ENCODE measurements at places on chromosomes 2 and 18. TPM values are rescaled to one million over a fixed set of nuclear protein-coding genes. Genes with fewer than 3 reads are reported as not detected.
A peak's percentile ranks its signal among the peaks of the same experiment; 100 is the strongest.

Gene MOCOS
- polyA plus RNA-seq, result 0.82 TPM

Gene M1AP
- 1.5 TPM for polyA plus RNA-seq

Gene CIB4
- polyA plus RNA-seq, result 0.42 TPM

Gene AQP12A
- polyA plus RNA-seq, result 0.97 TPM

Gene SCYGR6
- polyA plus RNA-seq, result not detected

Gene MYO5B
- 26.4 TPM for polyA plus RNA-seq

DNA sequence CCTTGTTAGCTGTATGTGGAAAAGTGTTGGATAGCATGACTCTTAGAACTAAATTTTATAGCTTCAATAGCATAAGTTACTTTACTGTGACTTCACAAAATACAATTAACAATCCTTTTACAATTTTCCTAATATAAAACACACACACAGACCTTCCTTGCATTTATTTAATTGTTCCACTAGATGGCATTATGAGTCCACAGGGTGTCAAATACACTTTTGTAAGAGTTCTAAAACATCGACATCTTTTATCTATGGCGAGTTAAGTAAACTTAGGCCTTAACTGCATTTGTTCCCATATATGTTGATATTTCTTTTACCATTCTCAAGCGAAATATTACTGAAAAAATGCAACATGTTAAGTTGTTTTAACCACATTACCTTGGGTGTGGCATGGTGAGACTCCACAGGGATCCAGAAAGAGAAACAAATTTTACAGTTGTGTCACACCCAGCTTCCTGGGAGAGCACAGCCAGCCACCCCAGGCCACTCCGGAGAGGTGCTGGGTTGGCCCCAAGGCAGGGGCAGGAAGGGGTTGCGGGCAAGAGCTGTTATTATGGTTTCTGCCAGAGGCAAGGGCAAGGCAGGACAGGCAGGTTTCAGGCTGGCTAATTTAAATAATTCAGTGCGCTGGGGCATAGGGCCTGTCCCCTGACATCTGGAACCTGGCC lies 312.4 kb upstream of the MC4R start:
- DNase-seq, result peak; percentile 8

GRCh38 chr2:240422658-240423329 lies 12.7 kb upstream of the GPC1 start:
- DNase-seq, result no peak

GRCh38 chr18:79931475-79931874 lies 20.0 kb downstream of the SLC66A2 start:
- no peak for DNase-seq

DNA sequence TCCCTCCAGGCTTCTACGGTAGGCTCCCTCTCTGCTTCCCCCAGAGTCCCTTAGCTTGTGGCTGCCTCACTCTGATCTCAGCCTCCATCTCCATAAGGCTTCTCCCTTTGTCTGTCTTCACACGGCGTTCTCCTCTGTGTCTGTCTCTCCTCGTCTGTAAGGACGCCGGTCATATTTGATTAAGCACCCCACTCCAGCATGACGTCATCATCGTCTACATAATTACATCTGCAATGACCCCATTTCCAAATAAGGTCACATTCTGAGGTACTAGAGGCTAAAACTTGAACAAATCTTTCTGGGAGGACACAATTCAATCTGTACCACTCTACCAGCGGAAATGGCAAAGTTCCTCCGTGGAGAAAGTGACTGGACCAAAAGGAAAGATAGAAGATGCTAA lies 8.3 kb upstream of the COL6A3 start:
- DNase-seq, result no peak

- DNase-seq, result no peak
Observed at GRCh38 chr2:155481141-155481540, 782.6 kb downstream of the KCNJ3 start.
